Memory B cell (primary cell): ENCODE measurements at places on chromosomes 7 and 10.

DNA sequence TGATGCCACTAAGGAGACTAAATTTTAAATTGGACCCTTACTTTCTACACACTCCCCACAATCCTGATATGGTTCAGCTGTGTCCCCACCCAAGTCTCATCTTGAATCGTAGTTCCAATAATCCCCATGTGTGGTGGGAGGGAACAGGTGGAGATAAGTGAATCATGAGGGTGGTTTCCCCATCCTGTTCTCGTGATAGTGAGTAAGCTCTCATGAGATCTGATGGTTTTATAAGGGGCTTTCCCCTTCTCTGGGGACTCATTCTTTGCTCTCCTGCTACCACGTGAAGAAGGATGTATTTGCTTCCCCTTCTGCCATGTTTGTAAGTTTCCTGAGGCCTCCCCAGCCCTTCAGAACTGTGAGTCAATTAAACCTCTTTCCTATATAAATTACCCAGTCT, 18.4 kb upstream of the BET1 start:
- no peak overlapping the region for H3K4me3 ChIP-seq
- no peaks in the 10 kb centered on the region for H3K4me1 ChIP-seq
- peak overlapping the region; percentile 74 for H3K27ac ChIP-seq
- H3K27me3 ChIP-seq = no peaks in the 10 kb centered on the region
- no peaks in the 10 kb centered on the region for H3K36me3 ChIP-seq
- DNase-seq = no peak

GRCh38 chr7:11486271-11486670, 345.7 kb downstream of the THSD7A start:
- H3K36me3 ChIP-seq = no peaks in the 10 kb centered on the region
- H3K4me3 ChIP-seq = no peak overlapping the region
- H3K4me1 ChIP-seq = no peaks in the 10 kb centered on the region
- H3K27me3 ChIP-seq = no peaks in the 10 kb centered on the region
- DNase-seq = no peak

- H3K36me3 ChIP-seq = no peaks in the 10 kb centered on the region
- H3K4me3 ChIP-seq = no peak overlapping the region
- H3K27ac ChIP-seq = no peak overlapping the region
- H3K27me3 ChIP-seq = no peaks in the 10 kb centered on the region
- H3K4me1 ChIP-seq = no peaks in the 10 kb centered on the region
Measured at GRCh38 chr7:40101201-40101600, 33.2 kb downstream of the MPLKIP start.

DNA sequence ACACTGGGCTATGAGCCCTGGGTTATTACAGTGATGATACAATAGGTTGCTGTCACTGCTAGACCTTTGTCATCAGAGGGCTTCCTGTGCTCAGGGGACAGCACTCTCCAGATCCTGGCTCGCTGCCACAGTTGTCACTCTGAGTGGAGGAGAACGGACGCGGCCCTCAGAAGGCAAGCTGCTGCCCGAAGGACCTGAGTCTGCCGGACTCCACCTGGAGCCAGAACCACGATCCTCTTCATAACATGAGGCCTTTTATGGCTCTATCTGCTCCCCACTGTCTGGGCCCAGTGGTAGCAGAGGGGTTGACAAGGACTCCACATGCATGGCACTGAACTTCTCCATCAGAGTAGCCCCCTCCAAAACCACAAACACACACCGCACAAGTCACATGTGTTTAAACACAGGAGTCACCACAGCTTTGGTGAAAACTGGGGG, 94.7 kb upstream of the EFCAB10 start:
- H3K27me3 ChIP-seq = no peaks in the 10 kb centered on the region
- DNase-seq = no peak
- peaks cover 41% of the 10 kb centered on the region for H3K4me1 ChIP-seq

- H3K4me3 ChIP-seq = no peak overlapping the region
- H3K27me3 ChIP-seq = peaks cover 2% of the 10 kb centered on the region
- no peaks in the 10 kb centered on the region for H3K4me1 ChIP-seq
- H3K36me3 ChIP-seq = no peaks in the 10 kb centered on the region
Measured at GRCh38 chr10:128421371-128422160, 295.3 kb upstream of the MKI67 start.

- H3K27ac ChIP-seq = no peak overlapping the region
- no peak for DNase-seq
- peaks cover 11% of the 10 kb centered on the region for H3K4me1 ChIP-seq
- H3K4me3 ChIP-seq = no peak overlapping the region
- H3K27me3 ChIP-seq = peaks cover 12% of the 10 kb centered on the region
- H3K36me3 ChIP-seq = peaks cover 2% of the 10 kb centered on the region
Measured at GRCh38 chr7:87598234-87599009, 2.3 kb downstream of the ABCB1 start.
